ENCODE measurements at places on chromosomes 13 and 19. TPM values are rescaled to one million over a fixed set of nuclear protein-coding genes. Genes with fewer than 3 reads are reported as not detected.

RGS9BP gene
- total RNA-seq: under 0.01 TPM

DNA sequence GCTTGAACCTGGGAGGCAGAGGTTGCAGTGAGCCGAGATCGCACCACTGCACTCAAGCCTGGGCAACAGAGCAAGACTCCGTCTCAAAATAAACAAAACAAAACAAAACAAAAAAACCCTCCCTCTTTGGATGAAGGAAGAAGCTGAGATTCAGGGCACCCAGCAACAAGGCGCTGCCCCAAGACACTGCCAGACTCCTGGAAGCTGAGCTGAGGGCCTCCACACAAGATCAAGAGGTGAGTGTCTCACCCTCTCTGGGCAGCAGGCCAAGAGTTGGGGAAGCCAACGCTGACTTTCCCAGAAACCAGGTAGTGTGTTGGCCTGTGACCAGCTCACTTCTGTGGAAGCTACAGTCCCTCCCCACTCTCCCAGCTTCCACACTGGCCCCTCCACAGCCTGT lies 3.7 kb upstream of the TYROBP start:
- no peak for DNase-seq

- DNase-seq: peak; percentile 79
Measured at GRCh38 chr19:32224371-32225244, 120.8 kb upstream of the ZNF507 start.

ZNF681 gene
- 0.25 TPM for total RNA-seq

GRCh38 chr19:8702350-8702749 lies 3.8 kb upstream of the ACTL9 start:
- no peak for DNase-seq

NLRP4 gene
- total RNA-seq: not detected

PSMC4 gene
- total RNA-seq: 88.7 TPM

DNA sequence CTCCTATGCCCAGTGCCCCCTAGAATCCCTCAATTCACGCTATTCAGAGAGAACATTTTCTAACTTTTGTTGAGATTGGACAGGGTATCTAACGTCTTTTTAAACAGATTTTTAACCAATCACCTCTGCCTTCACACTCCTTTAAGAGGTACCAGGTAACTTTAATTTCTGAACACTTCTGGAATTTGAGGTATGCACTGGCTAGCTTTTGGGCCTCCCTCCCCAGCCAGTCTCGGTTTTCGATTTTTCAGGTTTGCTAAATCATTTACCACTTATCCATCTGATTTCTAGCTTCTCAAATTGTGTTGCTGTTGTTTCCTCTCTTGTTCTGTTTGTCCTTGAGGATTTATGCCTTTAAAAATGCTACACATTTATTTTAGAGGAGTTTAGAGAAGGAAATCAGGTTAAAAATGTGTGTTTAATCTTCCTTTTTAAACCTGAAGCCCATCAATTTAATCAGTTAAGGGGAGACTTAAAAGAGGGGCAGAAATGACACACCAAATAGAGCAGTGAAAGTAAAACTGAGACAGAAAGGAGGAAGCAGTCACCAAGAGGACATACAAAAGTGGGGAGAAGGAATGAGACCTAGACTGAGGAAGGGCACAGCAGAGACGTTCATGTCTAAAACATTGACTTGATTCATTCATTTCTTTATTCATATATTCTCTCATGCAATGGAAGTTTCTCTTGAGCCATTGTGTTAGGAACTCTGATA lies 139.6 kb upstream of the HTR2A start:
- DNase-seq: no peak

DNA sequence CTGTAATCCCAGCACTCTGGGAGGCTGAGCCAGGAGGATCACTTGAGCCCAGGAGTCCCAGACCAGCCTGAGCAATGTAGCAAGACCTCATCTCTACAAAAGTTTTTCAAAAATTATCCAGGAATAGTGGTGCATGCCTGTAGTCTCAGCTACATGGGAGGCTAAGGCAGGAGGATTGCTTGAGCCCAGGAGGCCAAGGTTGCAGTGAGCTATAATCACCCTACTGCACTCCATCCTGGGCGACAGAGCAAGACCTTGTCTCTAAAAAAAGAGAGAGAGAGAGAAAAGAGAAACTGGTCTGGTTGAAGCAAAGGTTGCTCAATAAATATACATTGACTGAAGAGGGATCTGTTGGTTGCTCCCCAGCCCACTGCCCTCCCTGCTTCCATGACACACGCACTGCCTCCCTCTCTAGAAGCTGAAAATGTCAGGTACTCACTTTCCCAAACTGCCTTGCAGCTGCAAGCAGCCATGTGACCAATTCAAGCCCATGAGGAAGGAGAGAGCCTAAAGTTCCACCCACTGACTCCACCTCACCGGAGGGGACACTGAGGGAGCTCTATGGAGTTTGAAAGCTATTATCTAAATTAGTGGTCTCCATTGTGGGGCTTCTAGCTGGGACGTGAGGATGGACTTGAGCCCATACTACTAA lies 14.0 kb downstream of the CEACAM16 start:
- no peak for DNase-seq

Data from liver (tissue), 10 donors.